ENCODE measurements at places on chromosomes 11 and 22.

DNA sequence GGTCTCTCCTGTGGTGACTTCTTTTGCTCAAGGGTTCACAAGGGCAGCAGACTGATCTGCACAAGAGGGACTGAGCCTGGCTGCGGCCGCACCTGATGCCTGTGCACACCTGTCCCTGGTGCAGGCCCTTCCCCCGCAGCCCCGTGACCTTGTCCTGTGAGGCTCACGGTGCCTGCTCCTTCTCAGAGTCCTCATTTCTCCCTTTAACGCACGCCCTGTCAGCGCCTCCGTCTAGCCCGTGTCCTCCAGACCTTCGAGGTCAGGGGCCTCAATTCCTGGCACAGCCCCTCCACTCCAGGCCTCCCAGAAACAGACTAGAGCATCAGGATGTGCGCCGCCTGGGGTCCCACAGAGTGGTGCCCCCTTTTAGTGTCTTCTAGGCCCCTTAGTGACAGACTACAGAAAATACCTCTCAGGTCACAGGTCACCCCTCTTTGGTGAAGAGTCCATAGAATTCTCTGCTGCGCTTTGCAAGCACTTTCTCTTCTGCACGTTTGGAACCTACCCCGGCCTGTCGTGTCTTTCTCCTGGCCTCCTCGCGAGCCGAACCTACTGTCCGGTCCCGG lies 1.0 kb upstream of the DRD4 start:
- no peak for DNase-seq

- DNase-seq, result peak; percentile 54
Measured at GRCh38 chr11:45182902-45183301, 36.5 kb downstream of the PRDM11 start.

DNA sequence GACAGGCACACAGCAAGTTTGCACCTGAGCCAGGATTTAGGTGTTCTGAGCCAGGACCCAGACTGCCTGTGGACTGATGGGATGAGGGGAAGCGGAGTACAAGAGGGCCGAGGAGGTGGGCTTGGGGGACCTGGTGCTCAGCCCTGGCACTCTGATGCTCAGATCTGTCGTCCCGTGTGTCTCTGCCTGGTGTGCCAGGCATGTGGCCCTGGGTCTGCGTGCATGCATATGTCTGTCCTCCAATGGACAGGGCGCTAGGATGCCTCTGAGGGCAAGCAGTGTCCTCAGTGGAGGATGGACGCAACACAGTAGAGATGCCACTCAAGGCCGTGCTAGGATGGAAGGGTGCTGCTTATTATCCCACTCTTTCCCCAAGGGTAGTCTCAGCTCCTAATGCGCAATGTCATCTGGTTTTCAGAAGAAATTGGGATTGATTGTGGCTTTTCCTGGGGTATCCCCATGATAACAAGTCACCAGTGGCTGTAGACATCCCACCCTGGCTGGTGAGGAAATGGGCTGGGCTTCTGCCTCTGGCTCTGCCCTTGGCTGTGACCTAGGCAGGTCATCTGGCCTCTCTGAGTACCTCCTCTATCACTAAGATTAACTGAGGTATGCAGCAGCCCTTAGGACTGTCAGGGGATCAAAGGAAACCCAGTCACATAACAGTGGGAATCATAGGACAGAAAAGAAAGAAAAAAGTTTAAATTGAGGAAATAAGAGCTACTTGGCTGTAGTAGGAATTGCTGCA lies 35.7 kb upstream of the SUSD2 start:
- no peak for DNase-seq

- no peak for DNase-seq
Measured at GRCh38 chr22:36177160-36177559, 16.6 kb upstream of the APOL3 start.

DNA sequence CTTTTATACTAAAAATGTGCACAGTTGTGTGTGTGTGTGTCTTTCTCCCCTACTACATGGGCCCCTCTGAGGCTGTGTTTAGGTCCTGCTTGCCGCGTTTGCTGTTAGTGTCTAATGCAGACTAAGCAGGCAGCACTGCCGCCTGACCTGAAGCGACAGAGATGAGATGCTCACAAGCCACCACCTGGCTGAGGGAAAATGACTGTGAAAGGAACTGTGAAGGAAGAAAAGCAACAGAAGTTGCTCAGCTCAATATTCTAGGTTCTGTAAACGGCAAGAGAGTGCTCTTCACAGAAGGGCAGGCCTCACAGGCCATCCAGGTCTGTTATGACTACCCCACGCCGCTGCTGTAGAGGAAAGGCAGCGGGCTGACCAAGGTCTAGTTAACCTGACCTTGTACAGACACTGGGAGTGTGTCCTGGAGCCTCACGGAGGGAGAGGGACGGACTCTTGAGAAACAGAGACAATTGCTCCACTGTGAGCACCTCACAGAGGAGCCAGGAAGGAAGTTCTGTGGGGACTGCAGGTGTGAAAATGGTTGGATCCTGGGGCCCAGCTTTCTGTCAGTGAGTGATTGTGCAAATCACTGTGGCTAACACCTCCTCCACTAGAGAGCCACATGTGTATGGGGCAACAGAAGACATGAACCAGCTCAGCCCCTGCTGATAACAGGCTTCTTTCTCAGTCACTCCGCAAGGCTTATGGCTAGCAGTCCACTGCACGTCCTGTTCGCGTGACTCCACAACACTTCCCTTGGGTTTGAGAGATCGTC lies 31.3 kb upstream of the YPEL1 start:
- no peak for DNase-seq

DNA sequence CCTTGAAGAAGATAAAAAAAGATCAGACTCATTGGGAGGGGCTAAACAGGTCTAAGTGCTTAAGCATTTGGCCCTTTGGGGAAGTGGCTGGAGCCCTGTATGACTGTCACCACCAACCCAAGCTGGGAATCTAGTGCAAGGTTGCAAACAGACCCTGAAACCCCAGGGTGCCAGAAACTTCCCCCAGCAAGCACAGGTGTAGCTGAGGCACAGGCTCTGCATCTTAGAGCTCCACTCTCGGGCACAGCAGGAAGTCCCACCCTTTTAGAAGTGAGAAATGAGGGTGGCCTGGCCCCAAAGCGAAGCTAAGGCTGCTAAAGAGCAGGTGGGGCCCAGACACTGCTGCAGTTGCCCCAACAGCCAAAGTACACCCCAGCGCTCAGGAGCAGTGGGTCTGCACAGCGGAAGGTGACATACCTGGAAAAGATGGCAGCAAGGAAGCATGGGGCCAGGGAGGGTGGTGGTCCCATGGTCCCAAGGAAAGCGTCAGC lies 5.8 kb upstream of the KDM2A start:
- DNase-seq, result no peak

- DNase-seq, result no peak
Measured at GRCh38 chr11:2724653-2725367, 25.0 kb upstream of the KCNQ1OT1 start.

DNA sequence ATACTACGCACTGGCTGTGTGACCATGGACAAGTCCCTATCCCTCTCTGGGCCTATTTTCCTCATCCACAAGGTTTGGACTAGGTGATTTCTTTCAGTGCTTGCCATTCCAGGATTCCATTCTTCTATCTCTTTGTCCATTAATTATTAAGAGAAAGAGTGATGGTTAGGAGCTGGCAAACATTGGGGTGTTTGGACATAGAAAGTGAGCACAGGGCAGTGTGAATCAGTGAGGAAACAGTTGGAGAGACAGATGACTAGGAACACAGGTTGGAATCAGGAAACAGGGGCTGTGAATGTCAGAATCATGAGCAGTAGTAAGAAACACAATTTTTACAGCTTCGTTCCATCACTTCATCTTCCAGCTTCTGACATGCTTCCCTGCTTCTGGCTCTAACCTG lies 211.8 kb downstream of the INSC start:
- DNase-seq, result no peak

DNA sequence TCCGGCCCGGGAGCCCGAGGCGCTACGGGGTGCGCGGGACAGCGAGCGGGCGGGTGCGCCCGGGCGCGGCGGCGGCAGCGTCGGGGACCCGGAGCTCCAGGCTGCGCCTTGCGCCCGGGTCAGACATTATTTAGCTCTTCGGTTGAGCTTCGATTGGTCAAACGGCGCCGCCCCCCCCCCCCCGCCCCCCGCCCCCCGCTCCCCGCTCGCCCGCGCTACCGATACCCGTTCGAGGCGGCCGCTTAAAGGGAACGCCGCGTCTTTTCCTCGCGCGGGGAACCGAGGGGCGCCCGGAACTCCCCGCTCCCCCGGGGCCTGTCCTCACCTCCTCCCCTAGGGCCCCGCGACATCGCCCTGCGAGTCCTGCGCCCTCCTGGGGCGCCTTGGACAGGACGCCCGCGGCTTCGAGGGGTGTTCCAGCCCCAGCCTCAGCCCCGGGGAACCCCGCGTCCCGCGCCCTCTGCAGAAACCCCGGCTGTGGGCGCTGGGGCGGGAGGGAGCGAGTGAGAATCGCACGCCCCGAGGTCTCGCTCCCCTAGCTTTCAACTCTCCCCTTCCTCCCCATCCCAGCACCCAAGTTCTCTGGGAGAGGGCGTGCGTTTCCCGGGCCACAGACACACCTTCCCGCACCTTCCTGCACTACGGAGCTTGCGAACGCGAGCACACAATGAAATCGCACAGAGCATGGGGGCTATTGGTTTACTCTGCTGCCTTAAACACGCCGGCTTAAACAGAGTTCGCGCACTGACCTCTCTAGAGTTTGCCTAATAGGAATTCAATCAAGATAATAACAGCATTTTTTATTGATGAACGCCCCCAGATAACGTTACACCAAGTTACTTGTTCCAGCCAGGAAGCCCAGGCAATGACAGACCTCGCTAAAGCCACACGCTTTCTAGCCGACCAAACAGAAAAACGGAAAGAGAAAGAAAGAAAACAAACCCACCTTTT lies at the start of gene BDNF:
Gene BDNF, minus strand, starts transcription at position 105 of the 951 bp plus-strand sequence. CDS start 41,891 bp downstream, outside the sequence.
- peak; percentile 72 for DNase-seq

- peak; percentile 64 for DNase-seq
Measured at GRCh38 chr22:29156507-29156906, 49.2 kb upstream of the EMID1 start.

- DNase-seq, result no peak
Measured at GRCh38 chr11:110812086-110812733, 100.0 kb upstream of the ARHGAP20 start.

DNA sequence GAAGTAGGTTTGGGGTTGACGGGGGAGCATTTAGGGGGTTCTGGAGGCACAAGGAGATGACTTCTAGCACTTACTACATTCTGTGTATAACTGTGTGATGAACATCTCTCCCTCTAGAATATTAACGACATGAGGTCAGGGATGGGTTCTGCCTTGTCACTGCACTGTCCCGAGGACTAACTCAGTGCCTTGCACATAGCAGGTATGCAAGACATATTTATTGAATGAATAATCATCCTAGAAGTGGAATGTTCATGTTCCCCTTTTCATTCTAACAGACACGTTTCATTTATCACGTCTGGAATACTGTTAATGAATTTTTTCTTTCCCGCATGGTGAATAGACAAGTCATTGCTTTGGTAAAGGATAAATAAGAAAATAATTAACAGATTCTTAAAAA lies 12.6 kb downstream of the SYT13 start:
- no peak for DNase-seq

DNA sequence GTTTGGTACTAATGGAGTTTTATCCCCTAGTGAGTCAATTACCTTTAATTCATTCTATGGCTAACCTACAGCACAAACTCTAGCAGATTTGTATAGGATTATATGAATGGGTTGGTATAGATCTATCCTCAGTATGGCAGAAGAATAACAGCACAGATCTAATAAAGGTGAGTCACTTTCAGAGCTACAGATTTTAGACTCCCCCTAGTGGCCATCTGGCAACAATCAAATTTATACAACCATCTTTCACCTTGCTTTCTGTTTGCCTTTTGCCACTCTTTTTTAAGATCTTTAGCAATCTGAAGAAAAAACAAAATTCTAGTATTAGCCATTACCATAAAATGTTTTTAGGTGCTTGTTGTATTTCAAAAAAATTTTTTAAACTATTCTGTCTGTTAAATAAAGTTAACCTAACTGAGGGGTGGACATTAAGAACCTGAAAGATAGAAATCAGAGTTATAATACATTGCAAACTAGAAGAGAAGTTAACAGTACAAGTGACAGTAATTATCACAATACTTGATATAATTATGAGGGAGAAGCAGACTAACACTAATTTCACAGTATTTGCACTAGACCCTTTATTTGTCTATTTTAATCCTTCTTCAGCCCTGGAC lies 25.8 kb downstream of the DDIAS start:
- peak; percentile 61 for DNase-seq

DNA sequence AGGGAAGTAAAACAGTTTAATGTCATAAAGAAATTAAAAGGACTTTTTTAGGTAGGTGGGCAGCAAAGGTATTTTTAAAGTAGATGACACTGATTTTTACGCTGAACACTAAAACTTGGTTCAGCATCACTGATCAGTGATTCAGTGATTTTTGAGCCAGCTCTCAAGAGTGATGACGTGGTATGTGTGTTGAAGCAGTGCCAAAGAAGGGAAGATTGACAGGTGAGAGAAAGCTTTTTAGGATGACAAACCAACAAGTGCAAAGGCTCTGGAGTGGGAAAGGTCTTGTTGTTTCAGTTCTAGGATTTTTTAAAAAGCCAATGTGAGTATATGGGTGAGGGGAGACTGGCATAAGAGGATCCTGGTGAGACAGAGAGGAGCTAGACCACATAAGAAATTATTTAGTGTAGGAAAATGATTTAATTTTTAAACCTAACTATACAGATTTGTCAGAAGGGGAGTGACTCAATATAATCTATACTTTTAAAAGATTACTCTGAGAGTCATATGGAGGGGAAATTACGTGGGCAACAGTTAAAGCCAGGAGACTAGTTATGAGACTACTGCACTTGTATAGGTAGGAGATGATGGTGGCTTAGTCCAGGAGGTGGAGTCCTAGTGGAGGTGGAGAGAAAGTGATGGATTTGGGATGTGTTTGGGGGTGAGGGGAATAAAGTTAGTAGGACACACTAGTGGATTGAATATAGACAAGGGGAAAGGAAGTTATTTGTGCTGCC lies 17.6 kb upstream of the CALCB start:
- no peak for DNase-seq

- DNase-seq, result peak; percentile 47
Measured at GRCh38 chr11:69233744-69234570, 60.0 kb upstream of the MYEOV start.

GRCh38 chr11:8713760-8714454 lies 31.3 kb downstream of the RPL27A start:
- no peak for DNase-seq

DNA sequence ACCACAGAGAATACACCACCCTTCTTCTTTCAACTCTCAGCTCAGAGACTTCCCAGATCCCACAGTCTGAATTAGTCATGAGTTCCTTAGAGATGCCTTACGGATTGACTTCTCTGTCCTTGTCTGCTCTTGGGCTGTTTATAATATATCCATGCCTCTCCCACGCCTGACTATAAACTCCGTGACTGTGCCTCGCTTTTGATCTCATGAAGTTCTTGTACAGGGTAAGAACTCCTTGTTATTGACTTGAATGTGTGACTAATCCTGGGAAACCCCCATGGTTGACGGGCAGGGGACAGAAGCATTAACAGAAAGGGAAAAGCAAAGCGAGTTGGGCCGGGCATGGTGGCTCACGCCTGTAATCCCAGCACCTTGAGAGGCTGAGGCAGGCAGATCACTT lies 62.4 kb upstream of the POU2AF1 start:
- DNase-seq, result no peak

GRCh38 chr11:9765320-9766101 lies 101.6 kb downstream of the SWAP70 start:
- peak; percentile 25 for DNase-seq

- DNase-seq, result no peak
Measured at GRCh38 chr11:73087730-73088129, 54.4 kb downstream of the FCHSD2 start.

Data from neural progenitor cell (in vitro differentiated cells).